ENCODE measurements at places on chromosomes 7 and 10. TPM values are rescaled to one million over a fixed set of nuclear protein-coding genes. Genes with fewer than 3 reads are reported as not detected.

CRHR2 gene
- 0.15 TPM for total RNA-seq

SPOCK2 gene
- 6.2 TPM for total RNA-seq

RASA4B gene
- total RNA-seq, result 34.3 TPM

GDF10 gene
- total RNA-seq, result 29.7 TPM

ENTPD1 gene
- 69.7 TPM for total RNA-seq

AKR1C8 gene
- not detected for total RNA-seq

NUTM2A gene
- total RNA-seq, result 4.0 TPM

VDAC2 gene
- total RNA-seq, result 283 TPM

TRIM50 gene
- total RNA-seq, result not detected

GTF2IRD1 gene
- total RNA-seq, result 21.5 TPM

CDK14 gene
- 14.8 TPM for total RNA-seq

PTPN12 gene
- 87.1 TPM for total RNA-seq

ZNF425 gene
- total RNA-seq, result 6.4 TPM

ACHE gene
- total RNA-seq, result 3.6 TPM

TMEM26 gene
- total RNA-seq, result 0.40 TPM

ELMO1 gene
- 22.1 TPM for total RNA-seq

DIP2C gene
- total RNA-seq, result 73.8 TPM

MMRN2 gene
- 48.7 TPM for total RNA-seq

ASL gene
- 23.8 TPM for total RNA-seq

AKAP9 gene
- total RNA-seq, result 99.0 TPM

ERCC6 gene
- total RNA-seq, result 11.9 TPM

MRPS16 gene
- 37.4 TPM for total RNA-seq

Measured in gastroesophageal sphincter (tissue), 4 donors.